T-helper 2 cell treated with Interferon-gamma antibody and Interleukin-4, amounts not matched to agents 5 μg/mL and 100 μg/mL, for 36 hours (primary cell): ENCODE measurements at places on chromosomes 13 and 19.

DNA sequence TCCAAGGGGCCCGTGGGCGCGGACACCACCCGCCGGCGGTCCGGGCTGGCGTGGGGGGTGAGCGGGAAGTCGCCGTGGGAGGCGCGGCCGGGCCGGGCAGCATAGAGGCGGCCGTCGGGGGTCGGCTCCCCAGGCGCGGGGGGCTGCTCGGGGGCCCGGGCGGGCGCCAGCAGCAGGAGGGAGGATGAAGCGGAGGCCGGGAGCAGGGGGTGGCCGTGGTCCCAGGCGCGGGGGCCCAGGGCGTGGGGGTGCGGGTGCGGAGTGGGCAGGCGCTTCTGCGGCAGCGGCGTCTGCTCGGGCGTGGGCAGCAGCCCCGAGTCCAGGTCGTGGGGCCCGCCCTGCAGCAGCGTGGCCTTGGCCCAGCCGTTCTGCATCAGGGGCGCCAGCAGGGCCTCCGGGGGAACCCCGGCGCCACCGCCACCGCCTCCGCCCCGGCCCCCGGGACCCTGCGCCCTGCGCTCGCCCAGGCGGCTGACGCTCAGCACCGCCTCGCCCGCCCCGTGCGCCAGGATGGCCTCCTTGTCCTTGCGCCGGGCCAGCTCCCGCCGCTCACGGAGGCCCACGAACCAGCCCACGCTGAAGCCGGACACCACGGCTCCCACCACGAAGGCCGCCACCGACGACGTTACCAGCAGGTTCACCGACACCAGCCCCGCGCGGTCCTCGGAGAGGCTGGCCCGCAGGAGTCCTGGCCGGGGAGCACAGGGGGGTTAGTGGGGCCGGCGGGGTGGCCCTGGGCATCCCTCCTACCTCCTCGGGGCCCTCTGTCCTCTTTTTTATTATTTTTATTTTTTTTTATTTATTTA lies 4.2 kb upstream of the LRG1 start:
- H3K4me1 ChIP-seq, result peaks cover 2% of the 10 kb centered on the region
- no peak for DNase-seq
- no peak overlapping the region for H3K4me3 ChIP-seq
- H3K27ac ChIP-seq, result no peak overlapping the region
- no peaks in the 10 kb centered on the region for H3K27me3 ChIP-seq
- no peaks in the 10 kb centered on the region for H3K36me3 ChIP-seq

GRCh38 chr19:13974073-13974472 lies 21.8 kb downstream of the DCAF15 start:
- H3K4me1 ChIP-seq, result peaks cover 7% of the 10 kb centered on the region
- peaks cover 12% of the 10 kb centered on the region for H3K36me3 ChIP-seq
- H3K27me3 ChIP-seq, result no peaks in the 10 kb centered on the region

DNA sequence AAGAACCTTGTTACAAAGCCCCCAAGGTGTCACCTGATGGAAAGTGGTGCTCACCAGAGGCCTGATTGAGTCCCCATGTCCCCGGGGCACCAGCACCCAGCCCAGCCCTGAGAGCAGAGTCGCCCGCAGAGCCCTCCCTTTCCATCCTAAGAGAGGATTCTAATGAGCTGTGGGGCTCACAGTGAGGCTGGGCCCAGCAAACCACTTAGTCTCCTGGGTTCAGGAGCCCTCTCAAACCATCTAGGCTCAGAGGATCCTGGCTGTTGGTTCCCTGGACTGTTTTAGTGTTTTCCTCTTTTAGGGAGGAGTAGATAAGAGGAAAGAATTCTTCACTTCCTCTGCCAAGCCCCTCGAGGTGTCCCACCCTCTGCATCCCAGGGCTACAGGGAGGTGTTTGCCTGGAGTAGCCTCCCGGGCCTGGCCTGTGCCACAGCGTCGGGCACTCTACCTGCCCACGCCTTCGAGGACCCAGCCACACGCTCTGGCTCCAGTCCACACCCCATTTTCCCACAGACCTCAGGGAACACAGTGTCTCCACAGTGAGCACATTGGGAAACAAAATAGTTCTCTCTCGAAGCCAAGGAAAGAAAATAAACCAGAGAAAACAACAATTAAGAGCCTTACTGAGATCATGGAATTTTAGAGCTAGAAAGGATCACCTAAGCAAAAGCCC lies 34.4 kb downstream of the DHRS12 start:
- no peaks in the 10 kb centered on the region for H3K27me3 ChIP-seq
- peaks cover 3% of the 10 kb centered on the region for H3K36me3 ChIP-seq
- DNase-seq, result no peak
- no peak overlapping the region for H3K4me3 ChIP-seq
- no peak overlapping the region for H3K27ac ChIP-seq
- peaks cover 10% of the 10 kb centered on the region for H3K4me1 ChIP-seq

DNA sequence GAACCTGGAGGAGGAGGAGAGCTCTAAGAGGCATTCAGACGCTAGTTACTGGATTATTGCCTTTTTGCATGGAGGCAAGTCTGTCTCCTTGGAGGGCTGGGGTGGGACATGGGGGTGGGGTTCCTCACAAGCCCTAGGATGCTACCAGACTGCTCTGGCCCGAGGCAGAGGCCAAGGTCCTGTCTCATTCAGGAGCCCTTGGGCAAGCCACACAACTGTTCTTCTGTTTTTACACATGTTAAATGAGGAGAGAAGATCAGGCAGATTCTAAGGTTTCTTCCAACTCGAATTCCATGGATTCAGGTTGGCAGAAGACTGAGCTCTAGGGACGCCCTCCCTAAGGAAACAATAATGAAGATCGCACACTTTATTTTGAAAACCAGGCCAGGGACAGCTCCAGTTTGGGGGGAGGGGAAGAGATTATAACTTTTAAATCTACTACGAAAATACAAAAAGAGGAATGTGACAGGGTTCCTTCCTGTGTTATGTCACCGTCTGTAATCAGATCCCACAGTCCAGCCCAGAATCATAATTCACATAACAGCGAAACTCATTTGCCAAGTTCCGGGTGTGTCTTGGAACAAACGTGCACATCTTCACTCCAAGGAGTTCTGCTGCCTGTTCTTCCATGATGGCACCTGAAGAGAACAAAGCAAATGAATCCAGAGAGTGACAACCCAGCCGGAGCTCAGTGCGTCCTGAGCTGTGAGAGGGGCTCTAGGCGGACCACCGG lies 25.2 kb downstream of the IL17D start:
- H3K27me3 ChIP-seq, result no peaks in the 10 kb centered on the region
- H3K4me1 ChIP-seq, result no peaks in the 10 kb centered on the region
- H3K4me3 ChIP-seq, result no peak overlapping the region
- no peak for DNase-seq

DNA sequence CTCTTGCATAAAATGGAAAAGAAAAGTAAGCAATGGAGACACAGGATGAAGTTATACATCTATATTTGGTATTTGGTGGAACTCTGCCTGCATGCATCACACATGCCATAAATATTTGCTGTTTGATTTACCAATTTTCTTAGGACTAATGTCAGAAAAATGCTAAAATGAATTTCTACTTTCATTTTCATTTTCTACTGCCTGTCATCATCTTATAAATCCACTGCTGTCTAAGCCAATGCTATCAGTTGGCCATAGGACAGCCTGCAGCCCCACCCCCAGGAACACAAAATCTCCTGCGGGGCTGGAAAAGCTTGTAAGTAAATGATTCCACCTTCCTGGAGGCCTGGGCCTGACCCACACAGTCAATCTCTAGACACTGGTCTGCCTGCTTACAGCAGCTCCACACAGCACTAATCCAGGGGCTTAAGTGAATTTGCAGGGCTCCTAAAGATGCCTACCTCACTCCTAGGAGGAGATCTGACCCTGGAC lies 122.0 kb downstream of the ENOX1 start:
- no peaks in the 10 kb centered on the region for H3K36me3 ChIP-seq
- peaks cover 5% of the 10 kb centered on the region for H3K4me1 ChIP-seq
- DNase-seq, result no peak

DNA sequence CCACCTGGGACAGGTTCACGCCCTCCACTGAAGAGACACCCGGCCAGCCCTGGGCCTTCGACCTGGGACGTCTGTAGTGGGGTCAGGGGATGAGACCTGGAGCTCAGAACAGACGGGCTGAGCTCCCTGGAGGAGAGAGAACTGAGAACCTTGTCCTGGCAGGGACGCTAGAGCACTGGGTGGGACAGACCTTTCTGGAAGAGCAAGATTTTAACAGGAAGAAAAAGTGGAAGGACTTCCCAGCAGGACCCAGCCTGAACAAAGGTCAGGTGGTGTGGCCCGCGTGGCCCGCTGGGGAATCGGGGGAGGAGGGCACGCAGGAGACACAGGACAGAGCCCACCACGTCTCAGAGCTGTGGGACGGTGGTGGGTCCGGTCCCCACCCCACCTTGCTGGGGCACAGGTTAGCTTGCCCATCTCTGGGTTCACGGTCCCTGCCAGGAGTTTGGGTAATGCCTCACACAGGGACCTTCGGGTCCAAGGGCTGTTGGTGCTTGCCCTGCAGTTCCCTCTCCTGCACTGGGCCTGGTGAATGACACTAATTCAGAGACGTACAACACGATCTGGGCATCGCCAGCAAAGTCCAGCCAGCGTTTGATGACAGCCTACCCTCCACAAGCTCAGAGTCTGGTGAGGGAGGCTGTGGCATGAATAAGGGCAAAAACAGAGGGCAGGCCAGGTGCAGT lies 1.2 kb upstream of the EFNA2 start:
- H3K27me3 ChIP-seq, result peaks cover 23% of the 10 kb centered on the region
- peak overlapping the region; percentile 6 for H3K27ac ChIP-seq
- peaks cover 9% of the 10 kb centered on the region for H3K36me3 ChIP-seq
- H3K4me1 ChIP-seq, result peaks cover 4% of the 10 kb centered on the region
- peak overlapping the region; percentile 6 for H3K4me3 ChIP-seq
- no peak for DNase-seq

DNA sequence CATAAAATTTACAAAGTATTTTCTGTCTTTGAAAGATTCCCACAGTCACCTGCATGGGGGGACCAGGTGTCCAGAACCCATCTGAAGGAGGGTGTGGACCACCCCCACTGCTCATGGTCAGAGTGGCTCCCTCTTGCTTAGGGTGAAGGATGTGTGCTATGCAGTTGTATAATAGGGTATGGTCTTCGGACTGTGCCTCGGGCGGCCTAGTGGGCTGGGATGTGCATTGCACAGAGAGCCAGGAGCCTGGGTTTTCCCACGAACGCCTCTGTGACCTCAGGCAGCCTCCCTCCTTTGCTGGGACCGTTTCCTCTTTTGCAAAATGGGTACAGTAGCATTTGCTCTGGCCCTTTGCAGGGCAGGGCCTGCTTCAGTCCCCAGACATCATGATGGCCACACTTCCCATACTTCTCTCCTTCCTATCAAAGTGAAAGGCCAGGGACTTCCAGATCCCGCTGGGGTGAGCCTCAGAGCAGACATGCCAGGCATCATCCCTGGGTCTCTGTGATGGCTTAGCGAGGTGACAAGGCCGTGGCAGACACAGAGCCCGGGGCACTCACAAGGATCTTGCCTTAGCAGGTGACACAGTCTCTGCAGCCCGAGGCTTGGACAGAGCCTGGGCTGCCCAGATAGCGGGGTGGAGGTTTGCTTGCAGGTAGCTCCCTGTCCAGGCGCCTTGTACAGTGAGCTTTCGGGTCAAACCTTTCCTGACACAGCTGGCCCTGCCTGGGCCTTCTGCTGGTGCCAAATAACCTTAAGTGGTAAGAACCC lies 59.4 kb upstream of the ZNF536 start:
- no peak overlapping the region for H3K27ac ChIP-seq
- H3K27me3 ChIP-seq, result no peaks in the 10 kb centered on the region
- H3K36me3 ChIP-seq, result no peaks in the 10 kb centered on the region
- no peaks in the 10 kb centered on the region for H3K4me1 ChIP-seq
- no peak for DNase-seq

DNA sequence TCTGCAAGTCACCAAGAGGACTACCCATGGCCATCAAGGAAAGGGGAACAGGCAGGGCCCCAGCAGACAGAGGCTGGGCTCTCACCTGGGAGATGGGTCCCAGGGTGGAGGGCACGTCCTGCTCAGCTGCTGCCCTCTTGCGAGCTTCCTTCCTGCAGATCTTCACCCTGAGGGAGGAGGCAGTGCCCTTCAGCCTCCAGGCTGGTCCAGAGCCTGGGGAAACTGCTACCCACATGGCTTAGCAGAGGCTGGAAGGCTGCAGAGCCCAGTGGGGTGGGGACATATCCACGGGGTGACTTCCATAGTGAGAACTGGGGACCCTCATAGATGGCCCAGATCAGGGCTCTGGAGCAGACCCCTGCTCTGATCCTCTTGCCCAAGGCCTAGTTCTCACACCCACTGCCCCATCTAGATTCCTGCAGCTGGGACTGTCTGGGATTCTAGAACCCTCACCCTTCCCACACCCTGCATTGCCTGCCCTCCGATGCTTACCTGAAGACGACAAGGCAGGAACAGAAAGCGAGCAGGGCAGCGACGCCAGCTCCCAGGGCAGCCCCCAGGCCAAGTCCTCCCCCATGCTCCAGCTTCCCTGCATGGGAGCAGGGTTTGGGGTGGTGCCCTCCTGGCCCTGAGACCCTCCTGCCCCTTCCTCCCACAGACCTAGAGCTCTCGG lies 9.0 kb downstream of the SIGLEC11 start:
- H3K36me3 ChIP-seq, result no peaks in the 10 kb centered on the region
- H3K4me1 ChIP-seq, result peaks cover 2% of the 10 kb centered on the region
- peaks cover 5% of the 10 kb centered on the region for H3K27me3 ChIP-seq
- H3K27ac ChIP-seq, result no peak overlapping the region

- no peak overlapping the region for H3K27ac ChIP-seq
- H3K27me3 ChIP-seq, result peaks cover 26% of the 10 kb centered on the region
- no peaks in the 10 kb centered on the region for H3K36me3 ChIP-seq
- no peak for DNase-seq
Measured at GRCh38 chr13:112895521-112896465, 73.2 kb upstream of the MCF2L start.

DNA sequence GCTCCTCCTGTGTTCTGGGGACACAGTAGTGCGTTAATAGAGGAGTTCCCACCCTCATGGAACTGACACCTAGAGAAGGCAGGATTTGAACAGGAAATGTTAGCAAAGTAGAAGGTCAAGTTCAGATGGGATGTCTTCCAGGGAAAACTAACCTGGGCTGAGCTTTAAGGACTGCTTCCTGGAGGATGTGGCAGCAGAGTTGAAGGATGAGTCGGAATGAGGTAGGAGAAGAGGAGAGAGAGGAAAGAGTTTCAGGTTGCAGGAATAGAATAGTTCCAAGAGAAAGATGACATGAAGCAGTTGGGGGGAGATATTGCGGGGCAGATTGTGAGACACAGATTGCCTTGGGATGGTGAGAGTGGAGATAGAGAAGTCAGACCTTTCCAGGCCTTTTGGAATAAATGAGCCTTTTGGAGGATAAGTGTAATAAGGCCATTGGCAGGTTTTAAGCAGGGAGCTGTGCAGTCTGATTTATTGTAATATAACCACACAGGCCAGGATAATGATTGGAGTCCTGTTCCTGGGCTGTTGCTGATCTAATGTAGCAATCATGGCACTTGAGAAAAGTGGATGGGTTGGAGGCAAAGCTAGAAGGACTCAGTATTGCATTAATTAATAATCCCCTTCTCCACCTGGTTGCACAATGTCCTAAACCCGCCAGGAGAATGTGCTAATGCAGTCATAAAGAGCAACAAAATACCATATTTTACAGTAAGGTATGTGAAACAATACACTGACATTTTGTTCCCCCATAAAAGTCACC lies 205.4 kb downstream of the SHISA2 start:
- H3K36me3 ChIP-seq, result no peaks in the 10 kb centered on the region
- H3K4me3 ChIP-seq, result peak overlapping the region; percentile 31
- H3K27ac ChIP-seq, result peak overlapping the region; percentile 81
- peaks cover 14% of the 10 kb centered on the region for H3K27me3 ChIP-seq

- no peaks in the 10 kb centered on the region for H3K36me3 ChIP-seq
- no peak overlapping the region for H3K27ac ChIP-seq
- H3K27me3 ChIP-seq, result peaks cover 13% of the 10 kb centered on the region
- DNase-seq, result peak; percentile 22
- H3K4me1 ChIP-seq, result peaks cover 10% of the 10 kb centered on the region
Measured at GRCh38 chr19:50427997-50428425, 4.7 kb upstream of the MYBPC2 start.

GRCh38 chr13:33612641-33613638 lies 205.0 kb upstream of the RFC3 start:
- peak overlapping the region; percentile 60 for H3K4me3 ChIP-seq
- peaks cover 14% of the 10 kb centered on the region for H3K36me3 ChIP-seq
- no peaks in the 10 kb centered on the region for H3K27me3 ChIP-seq
- H3K4me1 ChIP-seq, result peaks cover 34% of the 10 kb centered on the region
- peak overlapping the region; percentile 96 for H3K27ac ChIP-seq
- peak; percentile 65 for DNase-seq
